ENCODE measurements at places on chromosomes 11 and 22.

- DNase-seq: no peak
- no peaks in the 10 kb centered on the region for H3K36me3 ChIP-seq
- H3K27me3 ChIP-seq: no peaks in the 10 kb centered on the region
- H3K27ac ChIP-seq: no peak overlapping the region
- no peak overlapping the region for H3K4me3 ChIP-seq
- H3K4me1 ChIP-seq: no peaks in the 10 kb centered on the region
Observed at GRCh38 chr11:20047769-20048154, 112.5 kb downstream of the DBX1 start.

DNA sequence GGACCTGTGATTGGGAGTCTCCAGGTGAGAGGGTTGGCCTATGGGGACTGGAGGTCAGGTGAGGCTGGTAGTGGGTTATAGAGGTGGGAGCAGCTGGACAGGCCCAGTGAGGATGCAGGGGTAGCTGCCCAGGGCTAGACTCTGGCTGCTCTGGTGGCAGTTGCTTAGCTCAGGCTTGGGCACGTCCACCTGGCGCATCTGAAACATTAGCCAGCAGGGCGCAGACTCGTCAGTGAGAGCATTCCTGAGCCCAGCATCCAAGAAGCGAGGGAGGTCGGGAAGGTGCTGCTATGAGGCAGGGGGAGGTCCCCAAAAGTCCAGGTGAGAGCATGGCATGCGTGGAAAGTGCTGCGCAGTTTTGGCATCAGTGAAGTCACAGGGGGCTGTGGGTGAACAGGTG is 3.5 kb upstream of the GGT1 start:
- no peaks in the 10 kb centered on the region for H3K36me3 ChIP-seq
- H3K27ac ChIP-seq: no peak overlapping the region
- H3K4me1 ChIP-seq: peaks cover 19% of the 10 kb centered on the region
- no peak for DNase-seq

GRCh38 chr22:48433647-48434046 is 1394.0 kb downstream of the BRD1 start:
- no peaks in the 10 kb centered on the region for H3K4me1 ChIP-seq
- H3K27ac ChIP-seq: no peak overlapping the region
- H3K27me3 ChIP-seq: no peaks in the 10 kb centered on the region
- H3K36me3 ChIP-seq: no peaks in the 10 kb centered on the region
- H3K4me3 ChIP-seq: no peak overlapping the region

GRCh38 chr11:9714272-9714940 is 50.5 kb downstream of the SWAP70 start:
- peaks cover 16% of the 10 kb centered on the region for H3K4me1 ChIP-seq
- H3K4me3 ChIP-seq: no peak overlapping the region
- no peak overlapping the region for H3K27ac ChIP-seq
- DNase-seq: no peak

GRCh38 chr22:21444701-21445436 is 22.3 kb upstream of the TMEM191C start:
- no peaks in the 10 kb centered on the region for H3K27me3 ChIP-seq
- no peaks in the 10 kb centered on the region for H3K4me1 ChIP-seq
- H3K4me3 ChIP-seq: no peak overlapping the region

- no peaks in the 10 kb centered on the region for H3K36me3 ChIP-seq
- no peak overlapping the region for H3K27ac ChIP-seq
- H3K4me1 ChIP-seq: no peaks in the 10 kb centered on the region
- H3K4me3 ChIP-seq: no peak overlapping the region
Observed at GRCh38 chr11:12876988-12877387, 132.1 kb upstream of the RASSF10 start.

DNA sequence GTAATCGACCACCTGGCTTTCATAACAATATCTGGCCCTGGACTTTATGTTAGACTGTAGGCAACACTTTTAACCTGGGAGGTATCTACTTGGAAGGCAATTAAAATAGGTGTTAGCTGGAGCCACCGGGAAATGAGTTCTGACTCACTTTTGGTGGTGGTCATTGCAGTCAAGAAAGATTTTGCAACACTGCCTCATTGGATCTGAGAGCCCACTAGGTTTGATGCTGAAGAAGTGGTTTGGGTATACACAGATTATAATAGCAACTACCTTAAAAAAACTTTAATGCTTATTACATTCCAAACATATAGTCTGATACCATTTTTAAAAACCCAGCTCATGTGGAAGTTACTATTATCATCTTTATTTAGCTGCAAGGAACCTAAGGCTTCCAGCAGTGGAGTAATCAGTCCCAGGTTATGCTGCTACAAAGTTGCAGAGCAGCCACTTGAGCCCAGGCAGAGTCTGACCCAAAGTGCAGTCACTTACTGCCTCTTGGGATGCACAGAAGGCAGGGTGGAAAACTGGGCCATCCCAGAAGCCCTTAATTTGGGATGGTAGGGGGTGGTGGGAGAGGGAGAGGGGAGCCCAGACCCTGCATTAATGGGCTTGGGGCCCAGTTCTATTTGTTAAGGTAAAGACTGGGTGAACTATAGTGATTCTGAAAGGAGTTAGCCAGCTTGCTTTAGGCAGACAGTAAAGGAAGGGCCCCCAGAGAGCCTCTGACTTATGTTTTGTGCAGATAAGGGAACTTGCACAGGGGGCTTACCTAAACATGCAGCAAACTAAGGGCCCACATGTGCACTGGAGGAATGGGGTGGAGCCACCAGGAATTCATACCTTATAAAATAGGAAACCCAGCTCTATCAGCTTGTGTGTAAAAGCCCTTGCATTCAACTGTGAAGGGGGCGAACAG is 149.4 kb downstream of the SNX19 start:
- H3K4me1 ChIP-seq: peaks cover 6% of the 10 kb centered on the region
- no peaks in the 10 kb centered on the region for H3K36me3 ChIP-seq
- H3K27ac ChIP-seq: no peak overlapping the region
- no peak overlapping the region for H3K4me3 ChIP-seq
- peaks cover 1% of the 10 kb centered on the region for H3K27me3 ChIP-seq
- DNase-seq: no peak

DNA sequence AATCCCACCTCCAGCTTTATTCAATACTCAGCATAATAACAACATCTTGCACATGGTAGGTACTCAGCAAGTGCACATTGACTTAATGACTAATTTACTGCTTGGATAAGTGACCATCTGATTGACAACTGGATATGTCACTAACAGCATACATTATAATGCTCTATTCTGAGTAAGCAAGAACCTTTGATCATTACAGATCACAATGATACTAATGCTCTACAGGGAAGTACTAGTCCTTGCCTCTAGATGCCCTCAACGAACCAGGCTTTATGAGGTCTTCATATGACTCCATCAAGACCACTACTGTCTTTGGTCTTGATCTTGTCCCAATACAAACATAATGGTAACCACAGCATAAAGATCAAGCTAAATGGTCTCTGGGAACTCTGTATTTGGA is 167.6 kb upstream of the MTMR2 start:
- no peak overlapping the region for H3K27ac ChIP-seq
- DNase-seq: peak; percentile 33
- H3K4me1 ChIP-seq: peaks cover 73% of the 10 kb centered on the region
- no peaks in the 10 kb centered on the region for H3K27me3 ChIP-seq
- no peak overlapping the region for H3K4me3 ChIP-seq

DNA sequence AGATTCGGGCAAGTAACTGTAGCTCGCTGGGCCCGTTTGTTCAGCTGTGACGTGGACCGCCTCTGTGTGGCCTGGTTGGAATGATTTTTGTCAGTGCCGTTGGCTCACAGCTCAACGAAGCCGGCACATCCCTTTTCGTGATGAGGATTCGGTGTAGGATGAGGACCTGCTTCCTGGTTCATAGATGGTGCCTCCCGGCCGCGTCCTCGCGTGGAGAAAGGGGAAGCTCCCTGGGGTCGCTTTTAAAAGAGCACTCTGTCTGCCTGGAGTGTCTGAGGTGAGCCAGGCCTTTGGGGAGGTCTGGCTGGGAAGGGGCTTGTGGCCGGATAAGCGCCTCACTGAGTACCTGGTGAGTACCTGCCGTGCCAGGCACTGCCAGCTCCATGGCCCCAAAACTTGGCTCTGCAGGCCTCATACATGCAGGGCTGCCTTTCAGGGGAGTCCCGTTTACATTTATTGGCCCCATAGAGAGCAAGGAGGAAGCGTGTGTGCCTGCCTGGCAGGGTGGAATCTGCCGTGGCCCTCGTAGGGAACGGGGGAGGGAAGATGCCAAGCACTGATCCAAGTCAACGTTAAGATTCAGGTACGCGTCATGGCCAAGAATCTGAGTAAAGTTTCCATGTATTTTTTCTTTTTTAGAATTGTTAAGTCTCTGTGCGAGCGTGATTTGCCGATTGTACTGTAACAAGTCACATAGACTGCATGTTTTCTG is 88.4 kb downstream of the ARHGAP8 start:
- no peaks in the 10 kb centered on the region for H3K27me3 ChIP-seq
- no peak overlapping the region for H3K27ac ChIP-seq
- no peaks in the 10 kb centered on the region for H3K36me3 ChIP-seq
- no peak overlapping the region for H3K4me3 ChIP-seq
- no peaks in the 10 kb centered on the region for H3K4me1 ChIP-seq
- DNase-seq: no peak

DNA sequence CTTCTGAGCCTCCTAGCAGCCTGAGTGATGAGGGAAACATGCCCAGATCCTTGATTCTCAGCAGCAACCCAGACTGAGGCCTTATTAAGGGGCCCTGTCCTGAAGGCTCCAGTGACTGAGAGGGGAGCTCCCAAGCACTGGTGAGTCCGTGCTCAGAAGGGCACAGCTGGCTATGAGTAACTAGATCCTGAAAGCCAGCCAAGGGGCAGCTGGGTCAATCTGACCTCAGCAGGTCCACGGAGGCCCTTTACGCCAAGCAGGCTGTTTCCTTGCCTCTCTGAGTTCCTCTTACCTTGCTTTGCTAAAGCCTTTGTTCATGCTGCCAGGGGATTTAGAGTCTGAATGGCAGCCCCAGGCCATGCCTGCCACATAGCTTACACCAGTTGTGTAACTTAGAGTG is 19.3 kb upstream of the MIEF1 start:
- no peak overlapping the region for H3K27ac ChIP-seq
- DNase-seq: no peak
- no peaks in the 10 kb centered on the region for H3K27me3 ChIP-seq
- H3K4me1 ChIP-seq: no peaks in the 10 kb centered on the region
- H3K36me3 ChIP-seq: no peaks in the 10 kb centered on the region
- H3K4me3 ChIP-seq: no peak overlapping the region

GRCh38 chr11:123406441-123407129 is 23.5 kb upstream of the GRAMD1B start:
- DNase-seq: no peak
- peaks cover 13% of the 10 kb centered on the region for H3K4me1 ChIP-seq
- H3K27ac ChIP-seq: no peak overlapping the region
- H3K4me3 ChIP-seq: no peak overlapping the region

GRCh38 chr22:39106326-39106725 is 9.3 kb downstream of the APOBEC3H start:
- no peaks in the 10 kb centered on the region for H3K27me3 ChIP-seq
- H3K27ac ChIP-seq: no peak overlapping the region
- DNase-seq: no peak
- peaks cover 9% of the 10 kb centered on the region for H3K4me1 ChIP-seq
- H3K4me3 ChIP-seq: no peak overlapping the region

- no peak for DNase-seq
- H3K4me1 ChIP-seq: no peaks in the 10 kb centered on the region
- peaks cover 3% of the 10 kb centered on the region for H3K27me3 ChIP-seq
- H3K27ac ChIP-seq: no peak overlapping the region
- no peak overlapping the region for H3K4me3 ChIP-seq
Observed at GRCh38 chr11:44404736-44405395, 94.9 kb upstream of the ALX4 start.

GRCh38 chr22:25566898-25567235 is 2.4 kb downstream of the GRK3 start:
- H3K27ac ChIP-seq: no peak overlapping the region
- H3K36me3 ChIP-seq: peaks cover 6% of the 10 kb centered on the region
- H3K4me1 ChIP-seq: peaks cover 33% of the 10 kb centered on the region
- peak overlapping the region; percentile 95 for H3K4me3 ChIP-seq
- H3K27me3 ChIP-seq: peaks cover 2% of the 10 kb centered on the region
